ENCODE measurements at places on chromosomes 12 and 14.

GRCh38 chr14:37587131-37587803, 7.8 kb downstream of the FOXA1 start:
- DNase-seq = no peak

DNA sequence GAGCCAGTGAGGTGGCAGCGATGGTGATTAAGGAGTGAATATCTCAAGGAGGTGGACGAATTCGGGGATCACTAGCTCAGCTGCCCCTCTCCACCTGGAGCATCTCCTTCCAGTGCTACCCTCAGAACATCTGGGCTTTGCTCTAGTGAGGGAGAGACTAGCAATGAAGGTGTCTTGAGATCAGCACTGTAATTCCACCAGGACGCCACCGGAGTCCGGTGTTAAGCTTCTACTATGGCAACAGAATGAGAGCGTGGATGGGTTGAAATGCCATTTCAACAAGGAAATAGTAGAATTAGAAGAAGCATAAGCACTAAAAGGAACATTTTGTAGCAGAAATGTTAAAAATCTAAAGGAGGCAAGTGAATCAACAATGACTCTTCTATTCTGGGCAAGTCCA, 61.1 kb downstream of the NTF3 start:
- no peak for DNase-seq

DNA sequence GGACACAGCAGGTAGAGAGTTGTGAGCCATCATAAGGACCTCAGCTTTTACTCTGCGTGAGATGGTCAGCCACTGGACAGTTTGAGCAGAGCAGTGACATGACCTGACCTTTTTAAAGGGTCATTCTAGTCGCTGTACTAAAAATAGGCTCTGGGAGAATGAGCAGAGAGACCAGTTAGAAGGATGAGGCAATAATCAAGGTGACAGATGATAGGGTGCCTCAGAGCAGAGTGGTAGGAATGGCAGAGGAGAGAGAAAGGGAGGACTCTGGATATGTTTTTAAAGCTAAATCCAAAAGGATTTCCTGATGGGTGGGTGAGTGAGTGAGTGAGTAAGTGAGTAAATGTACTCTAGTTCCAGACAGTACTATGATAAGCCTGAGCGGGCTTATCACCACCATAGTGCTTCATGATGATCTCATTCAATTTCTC, 83.6 kb upstream of the ARHGAP5 start:
- DNase-seq = no peak

DNA sequence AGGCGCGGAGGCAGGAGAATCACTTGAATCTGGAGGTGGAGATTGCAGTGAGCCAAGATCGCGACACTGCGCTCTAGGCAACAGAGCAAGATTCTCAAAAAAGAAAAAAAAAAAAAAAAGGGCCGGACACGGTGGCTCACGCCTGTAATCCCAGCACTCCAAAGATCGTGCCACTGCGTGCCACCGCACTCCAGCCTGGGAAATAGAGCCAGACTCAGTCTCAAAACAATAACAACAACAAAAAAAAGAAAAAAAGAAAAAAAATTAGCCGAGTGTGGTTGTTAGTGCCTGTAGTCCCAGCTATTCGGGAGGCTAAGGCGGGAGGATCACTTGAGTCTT, 470 bp upstream of the RPL6 start:
- no peak for DNase-seq

GRCh38 chr12:20631711-20632110, 63.4 kb upstream of the SLCO1C1 start:
- no peak for DNase-seq

DNA sequence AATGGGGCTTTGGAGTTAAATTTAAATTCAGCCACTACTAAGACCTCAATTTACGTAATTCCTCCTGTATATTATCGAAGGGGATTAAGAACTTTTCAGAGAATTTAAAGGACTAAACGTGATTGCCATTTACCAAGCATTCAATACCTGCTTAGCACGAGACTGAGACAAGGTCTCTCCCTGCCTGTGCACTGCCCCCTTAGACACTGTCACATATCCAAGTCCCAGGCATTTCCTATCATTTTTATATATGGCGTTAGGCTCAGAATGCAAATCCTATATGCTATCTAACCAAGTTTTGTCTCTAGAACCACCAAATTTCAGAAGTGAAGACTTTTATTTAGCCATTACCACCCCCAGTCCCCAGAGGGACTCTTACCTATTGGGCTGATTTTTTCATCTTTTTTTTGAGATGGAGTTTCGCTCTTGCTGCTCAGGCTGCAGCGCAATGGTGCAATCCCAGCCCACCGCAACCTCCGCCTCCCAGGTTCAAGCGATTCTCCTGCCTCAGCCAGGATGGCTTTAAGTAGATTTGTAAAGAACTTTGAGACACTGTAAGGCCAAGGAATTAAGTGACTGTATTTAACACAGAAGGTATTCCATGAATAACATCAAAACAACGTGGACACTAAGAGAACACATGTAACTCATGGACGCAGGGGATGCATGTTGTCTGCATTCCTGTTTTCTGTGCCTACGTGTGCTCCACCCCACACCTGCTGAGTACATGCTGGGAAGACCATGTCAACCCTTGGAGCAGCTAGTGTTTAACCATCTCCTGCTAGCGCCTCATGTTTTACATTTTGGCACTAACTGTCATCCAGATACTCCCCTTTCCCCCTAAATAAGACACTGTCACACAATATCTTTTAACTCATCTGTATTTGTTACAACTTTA, 6.4 kb downstream of the HSP90AA1 start:
- no peak for DNase-seq

- DNase-seq = no peak
Observed at GRCh38 chr14:36365766-36366165, 45.3 kb upstream of the MBIP start.

GRCh38 chr12:47707355-47707754, 1.5 kb upstream of the RPAP3 start:
- DNase-seq = no peak

DNA sequence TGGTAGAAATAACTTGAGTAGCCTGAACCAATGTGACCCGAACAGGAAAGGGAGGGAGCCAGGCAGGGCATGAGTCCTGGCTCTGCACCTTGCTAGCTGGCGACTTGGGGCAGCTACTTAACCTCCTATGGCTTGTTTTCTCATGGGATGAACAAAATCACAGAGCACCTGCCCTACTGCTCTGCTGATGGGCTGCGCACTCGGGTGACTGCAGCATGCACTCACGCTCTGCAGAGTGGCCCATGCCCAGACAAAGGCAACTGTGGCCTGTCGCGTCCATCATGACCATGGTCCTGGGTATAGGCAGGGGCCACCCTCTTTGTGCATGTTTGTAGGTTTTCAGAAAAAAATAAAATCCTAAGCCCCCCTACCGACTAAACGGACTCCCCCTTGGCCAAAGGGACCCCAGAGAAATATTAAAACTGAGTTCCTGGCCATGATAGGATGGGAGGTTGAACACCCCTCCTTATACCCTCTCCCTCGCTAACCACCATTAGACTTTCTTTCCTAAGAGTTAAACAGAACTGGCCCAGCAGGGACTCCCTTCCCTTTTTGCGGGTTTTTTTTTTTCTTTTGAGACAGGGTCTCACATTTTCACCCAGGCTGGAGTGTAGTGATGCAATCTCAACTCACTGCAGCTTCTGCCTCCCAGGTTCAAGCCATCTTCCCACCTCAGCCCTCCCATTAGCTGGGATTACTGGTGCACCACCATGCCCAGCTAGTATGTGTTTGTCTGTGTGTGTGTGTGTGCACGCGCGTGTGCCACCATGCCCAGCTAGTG, 32.5 kb downstream of the VWF start:
- no peak for DNase-seq

DNA sequence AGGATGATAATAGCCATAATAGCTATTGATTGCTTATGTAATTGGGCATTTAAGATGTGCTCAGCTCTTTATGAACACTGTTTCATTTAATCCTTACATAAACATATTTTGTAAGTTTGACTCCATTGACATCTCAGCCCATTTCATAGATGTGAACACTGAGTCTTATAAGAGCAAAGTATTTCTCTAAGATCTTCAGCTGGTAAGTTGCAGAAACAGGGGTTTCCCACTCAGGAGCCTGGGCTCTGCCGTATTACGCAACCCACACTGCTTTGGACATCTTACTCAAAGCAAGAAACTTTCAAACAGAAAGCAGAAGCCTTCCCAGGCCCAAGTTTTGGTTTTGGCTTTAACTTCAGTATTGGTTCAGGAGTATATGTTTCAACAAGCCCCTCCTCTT, 705.1 kb downstream of the MED13L start:
- no peak for DNase-seq

DNA sequence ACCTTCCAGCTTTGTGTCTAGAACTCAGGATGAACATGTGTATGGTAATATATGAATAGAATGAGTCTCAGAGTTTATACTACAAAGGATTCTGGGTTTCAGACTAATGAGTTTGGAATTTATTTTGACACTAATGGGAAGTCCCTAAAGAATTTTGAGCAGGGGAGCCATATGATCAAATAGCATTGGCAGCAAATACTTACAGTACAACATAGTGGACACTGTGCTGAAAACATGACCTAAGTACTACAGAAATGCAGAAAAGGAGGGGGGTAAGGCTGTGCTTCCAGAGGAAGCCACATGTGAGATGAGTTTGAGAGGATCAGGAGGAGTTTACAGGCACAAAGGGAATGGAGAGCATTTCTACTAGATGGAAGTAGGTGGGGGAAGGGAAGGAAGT, 225.8 kb downstream of the C12orf42 start:
- DNase-seq = no peak

DNA sequence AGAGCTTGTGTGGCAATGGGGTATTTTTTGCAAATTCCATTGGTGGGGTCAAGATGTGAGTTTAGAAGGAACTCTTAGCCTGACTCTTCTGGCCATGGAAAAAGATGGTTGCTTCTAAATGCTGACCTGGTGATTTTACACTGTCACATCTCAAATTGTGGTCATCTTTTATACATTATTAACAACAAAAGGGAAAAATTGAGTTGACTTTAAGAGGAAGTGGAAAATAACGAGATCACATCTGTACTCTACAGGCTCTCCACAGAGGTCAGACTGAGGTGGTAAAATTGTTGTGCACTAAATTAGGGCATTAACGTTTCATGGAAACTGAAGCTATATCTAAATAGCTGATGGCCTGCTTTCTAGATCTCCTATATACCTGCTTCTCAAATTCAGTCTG, 44.7 kb downstream of the PTPN11 start:
- DNase-seq = no peak

- DNase-seq = no peak
Observed at GRCh38 chr12:62712681-62713573, 222.0 kb downstream of the PPM1H start.

DNA sequence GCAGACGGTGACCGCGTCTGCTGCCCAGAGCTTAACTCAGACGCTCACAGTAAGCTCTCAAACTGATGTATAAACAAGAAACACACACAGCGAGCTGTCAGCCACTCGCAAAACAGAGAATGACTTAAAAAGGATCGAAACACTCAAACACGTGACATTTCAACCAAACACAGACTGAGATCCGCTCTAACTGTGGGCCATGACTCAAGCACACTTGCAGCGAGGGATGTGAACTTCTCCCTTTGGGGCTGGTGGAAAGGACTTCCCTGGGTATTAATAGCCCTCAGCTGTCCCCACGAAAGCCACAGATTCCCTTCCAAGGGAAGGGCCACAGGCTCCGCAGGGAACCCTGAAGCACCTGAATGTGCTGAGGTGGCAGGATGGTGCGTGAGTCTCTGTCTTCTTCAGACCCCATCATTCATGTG, 29.1 kb downstream of the CCDC88C start:
- no peak for DNase-seq

DNA sequence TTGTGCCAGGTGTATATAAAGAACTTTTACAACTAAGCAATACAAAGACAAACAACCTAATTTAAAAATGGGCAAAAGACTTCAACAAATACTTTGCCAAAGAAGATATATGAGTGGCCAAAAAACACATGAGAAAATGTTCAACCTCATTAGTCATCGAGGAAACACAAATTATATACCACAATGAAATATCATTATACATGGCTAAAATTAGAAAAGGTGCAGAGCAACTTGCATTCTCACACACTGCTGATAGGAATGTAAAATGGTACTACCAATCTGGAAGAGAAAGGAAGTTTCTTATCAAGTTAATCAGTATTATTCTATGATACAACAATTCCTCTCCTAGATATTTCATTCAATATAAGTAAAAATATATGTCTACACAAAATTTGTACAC, 131.6 kb upstream of the FRMD6 start:
- DNase-seq = no peak

DNA sequence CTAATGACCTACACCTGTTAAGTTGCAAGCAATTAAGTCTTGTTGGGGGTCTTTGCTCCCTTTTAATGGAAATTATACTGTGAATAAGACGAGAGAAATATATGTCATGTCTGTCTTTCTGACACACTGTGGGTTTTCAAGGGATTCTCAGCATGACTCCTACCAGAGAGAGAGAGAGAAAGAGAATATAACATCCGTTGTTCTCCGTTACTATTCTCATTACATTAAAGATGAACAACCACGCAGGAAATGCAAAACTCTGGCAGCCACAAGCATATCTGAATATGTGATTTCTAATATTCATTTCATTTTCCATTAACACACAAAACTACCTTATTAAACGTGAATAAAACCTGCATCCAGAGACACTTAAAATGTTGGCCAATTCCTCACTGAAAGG, 67.3 kb upstream of the EGLN3 start:
- DNase-seq = no peak

GRCh38 chr12:70149013-70149412, 94.2 kb upstream of the CNOT2 start:
- DNase-seq = no peak

DNA sequence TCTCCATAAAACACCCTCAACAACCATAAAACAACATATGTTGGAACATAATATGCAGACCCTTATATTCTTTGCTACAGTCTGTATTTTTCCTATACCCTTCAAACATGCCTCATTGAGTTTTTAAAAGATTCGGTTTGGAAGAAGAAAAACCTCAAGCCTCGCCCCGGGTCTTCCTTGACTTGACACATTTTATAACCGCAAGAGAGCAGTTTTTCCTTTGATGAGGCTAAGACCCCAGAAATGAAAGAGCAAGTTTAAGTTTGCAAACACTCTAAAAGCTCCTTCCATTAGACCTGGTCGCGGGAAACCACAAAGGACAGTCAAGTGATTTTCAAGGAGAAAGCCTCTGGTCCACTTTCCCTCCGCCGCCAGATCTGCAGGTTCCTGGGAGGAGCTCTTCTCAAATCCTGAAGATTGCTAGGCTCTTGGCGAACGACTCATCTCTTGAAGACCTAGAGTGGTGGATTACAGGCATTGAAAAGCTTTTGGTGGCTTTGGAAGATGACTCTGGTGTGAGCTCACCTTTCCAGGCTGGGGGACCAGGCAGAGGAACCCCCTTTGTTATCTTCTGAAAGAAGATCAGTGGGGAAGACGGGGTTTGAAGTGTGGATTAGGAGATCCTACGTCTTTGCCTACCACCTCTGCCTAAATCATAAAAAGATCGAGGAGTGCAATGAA, at the start of gene ASCL4:
TSS of gene ASCL4 (plus strand) at position 356 of the 681 bp plus-strand sequence. CDS start 515 bp downstream, outside the sequence.
- DNase-seq = no peak

- DNase-seq = no peak
Observed at GRCh38 chr12:86710109-86710508, 453.9 kb upstream of the MGAT4C start.

Data from NCI-H1436 (cell line).